ENCODE measurements at places on chromosomes 1 and 21.
A peak's percentile ranks its signal among the peaks of the same experiment; 100 is the strongest.

DNA sequence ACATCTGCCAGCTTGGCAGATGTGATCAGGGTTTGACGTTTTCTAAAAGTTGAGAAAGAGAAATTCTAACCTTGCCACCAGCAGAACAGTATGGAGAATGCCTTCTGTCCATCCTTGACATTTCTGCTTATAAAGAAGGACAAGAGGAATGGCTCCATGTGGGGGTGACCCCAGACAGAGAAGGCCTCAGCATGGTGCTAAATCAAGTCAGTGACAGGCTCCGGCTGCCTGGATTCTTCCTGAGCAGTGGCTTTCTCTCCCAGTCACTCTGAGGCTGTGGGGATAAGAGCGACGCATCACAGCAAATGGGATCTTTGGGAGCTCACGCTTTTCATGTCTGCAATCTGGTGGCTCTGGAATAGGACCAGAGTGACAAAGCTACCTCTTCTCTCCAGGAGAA, 640.2 kb upstream of the CAMK1G start:
- no peak overlapping the region for H3K4me3 ChIP-seq
- no peaks in the 10 kb centered on the region for H3K27me3 ChIP-seq
- DNase-seq: no peak
- H3K36me3 ChIP-seq: no peaks in the 10 kb centered on the region
- no peaks in the 10 kb centered on the region for H3K4me1 ChIP-seq

- no peak overlapping the region for H3K4me3 ChIP-seq
- H3K36me3 ChIP-seq: no peaks in the 10 kb centered on the region
- peaks cover 10% of the 10 kb centered on the region for H3K4me1 ChIP-seq
- no peak overlapping the region for H3K27ac ChIP-seq
Observed at GRCh38 chr21:41367945-41368734, 6.3 kb downstream of the MX2 start.

DNA sequence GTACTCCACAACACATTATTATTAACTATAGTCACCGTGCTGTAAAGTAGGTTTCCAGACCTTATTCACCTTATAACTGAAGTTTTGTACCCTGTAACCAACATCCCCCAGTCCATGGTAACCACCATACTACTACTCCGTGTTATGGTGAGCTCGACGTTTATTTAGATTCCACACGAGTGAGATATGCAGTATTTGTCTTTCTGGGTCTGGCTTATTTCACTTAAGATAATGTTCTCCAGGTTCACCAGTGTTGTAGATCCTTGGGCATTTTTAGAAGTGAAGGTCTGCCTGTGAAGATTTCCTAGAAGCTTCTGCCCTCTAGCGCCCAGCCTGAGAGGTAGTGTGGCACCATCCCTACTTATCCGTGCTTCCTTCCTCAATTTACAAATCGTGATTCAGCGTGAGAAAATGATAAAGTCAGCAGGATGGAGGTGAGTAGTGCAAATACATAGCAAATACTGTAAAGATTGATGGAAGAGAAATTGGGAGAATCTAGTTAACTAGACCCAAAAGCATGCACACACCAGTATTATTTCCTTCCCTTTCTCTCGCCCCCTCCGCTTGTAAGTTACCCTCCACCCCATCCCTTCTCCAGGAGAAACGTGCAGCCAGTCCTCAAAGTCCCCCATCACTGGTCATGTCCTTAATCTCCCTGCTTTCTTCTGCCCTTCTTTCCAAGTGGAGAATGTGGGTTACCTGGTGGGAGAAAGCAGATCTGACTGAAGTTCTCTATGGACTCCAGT, 36.0 kb upstream of the DISC1 start:
- H3K27ac ChIP-seq: no peak overlapping the region
- no peaks in the 10 kb centered on the region for H3K27me3 ChIP-seq
- no peak overlapping the region for H3K4me3 ChIP-seq
- peak; percentile 43 for DNase-seq
- H3K4me1 ChIP-seq: no peaks in the 10 kb centered on the region

DNA sequence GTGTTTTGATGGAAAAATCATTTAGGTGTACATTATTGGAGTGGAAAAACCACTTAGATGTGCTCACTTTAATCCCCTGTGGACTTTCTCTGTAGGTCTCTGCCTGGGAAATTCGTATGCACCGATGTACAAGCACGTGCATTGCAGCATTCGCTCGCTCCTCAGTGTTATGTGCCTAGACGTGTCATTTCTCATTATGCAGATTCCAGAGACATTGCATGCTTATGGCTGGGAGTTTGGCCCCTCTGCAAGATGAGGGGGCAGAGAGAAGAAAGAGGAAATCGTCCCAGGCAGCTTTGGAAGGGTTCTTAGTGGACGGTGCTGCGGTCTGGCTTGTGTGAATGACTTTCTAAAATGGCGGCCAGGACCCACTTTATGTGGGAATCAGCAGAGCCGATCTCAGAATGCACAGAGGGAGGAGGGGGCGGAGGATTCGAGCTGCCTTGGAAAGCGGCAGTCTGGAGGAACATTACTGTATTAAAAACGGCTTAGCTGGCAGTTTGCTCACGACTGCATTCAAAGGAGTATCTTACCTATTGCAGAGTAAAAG, 2.3 kb downstream of the SPEN start:
- no peaks in the 10 kb centered on the region for H3K36me3 ChIP-seq
- DNase-seq: peak; percentile 67
- peak overlapping the region; percentile 98 for H3K4me3 ChIP-seq
- H3K4me1 ChIP-seq: peaks cover 18% of the 10 kb centered on the region
- H3K27ac ChIP-seq: peak overlapping the region; percentile 99
- H3K27me3 ChIP-seq: no peaks in the 10 kb centered on the region

GRCh38 chr1:244280859-244281258, 170.8 kb downstream of the ADSS2 start:
- no peaks in the 10 kb centered on the region for H3K36me3 ChIP-seq
- no peaks in the 10 kb centered on the region for H3K4me1 ChIP-seq

- no peak overlapping the region for H3K27ac ChIP-seq
- no peak overlapping the region for H3K4me3 ChIP-seq
- no peaks in the 10 kb centered on the region for H3K27me3 ChIP-seq
- no peaks in the 10 kb centered on the region for H3K36me3 ChIP-seq
Observed at GRCh38 chr1:72462186-72462905, 180.0 kb upstream of the NEGR1 start.

- DNase-seq: no peak
- no peak overlapping the region for H3K4me3 ChIP-seq
- no peaks in the 10 kb centered on the region for H3K27me3 ChIP-seq
- H3K27ac ChIP-seq: no peak overlapping the region
- no peaks in the 10 kb centered on the region for H3K4me1 ChIP-seq
- no peaks in the 10 kb centered on the region for H3K36me3 ChIP-seq
Observed at GRCh38 chr1:234775477-234776246, 165.7 kb upstream of the IRF2BP2 start.

DNA sequence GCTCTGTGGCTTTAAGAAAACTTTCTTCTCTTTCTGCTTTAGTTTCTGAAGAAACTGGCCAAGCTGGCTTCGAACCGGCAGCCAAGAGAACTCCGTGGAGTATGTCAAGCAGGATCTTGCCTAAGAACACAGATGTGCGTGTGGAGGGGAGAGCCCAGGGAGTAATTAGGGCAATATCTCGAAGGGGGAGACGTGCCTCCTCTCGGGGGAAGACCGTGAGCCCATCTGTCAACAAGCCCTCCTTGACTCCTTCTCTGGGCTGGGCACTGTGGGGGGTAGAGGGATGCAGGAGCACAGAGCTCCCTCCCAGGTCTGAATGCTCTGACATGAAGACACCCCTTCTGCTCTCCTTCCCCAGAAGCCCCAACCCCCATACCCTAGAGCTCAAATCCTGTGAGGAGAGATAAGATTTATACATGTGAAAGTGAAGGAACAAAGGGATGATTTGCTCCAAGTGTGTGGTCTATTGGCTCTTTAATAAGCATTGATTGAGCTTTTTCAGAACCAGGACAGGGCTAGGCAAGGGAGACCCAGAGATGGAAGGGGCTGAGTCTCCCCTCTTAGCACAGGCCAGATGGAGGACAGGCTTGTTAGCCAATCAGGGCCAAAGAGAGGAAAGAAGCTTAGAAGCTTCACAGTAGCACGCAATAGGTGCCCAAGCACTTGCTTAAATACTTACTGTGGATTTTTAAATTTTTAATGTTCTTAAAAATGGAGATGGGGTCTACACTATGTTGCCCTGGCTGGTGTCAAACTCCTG, 37.5 kb downstream of the EDN2 start:
- H3K36me3 ChIP-seq: no peaks in the 10 kb centered on the region
- no peak overlapping the region for H3K4me3 ChIP-seq
- DNase-seq: no peak
- no peaks in the 10 kb centered on the region for H3K4me1 ChIP-seq
- H3K27me3 ChIP-seq: no peaks in the 10 kb centered on the region

- no peak for DNase-seq
- no peaks in the 10 kb centered on the region for H3K4me1 ChIP-seq
- H3K27me3 ChIP-seq: no peaks in the 10 kb centered on the region
- no peaks in the 10 kb centered on the region for H3K36me3 ChIP-seq
Observed at GRCh38 chr1:160734301-160734700, 4.7 kb upstream of the SLAMF7 start.

DNA sequence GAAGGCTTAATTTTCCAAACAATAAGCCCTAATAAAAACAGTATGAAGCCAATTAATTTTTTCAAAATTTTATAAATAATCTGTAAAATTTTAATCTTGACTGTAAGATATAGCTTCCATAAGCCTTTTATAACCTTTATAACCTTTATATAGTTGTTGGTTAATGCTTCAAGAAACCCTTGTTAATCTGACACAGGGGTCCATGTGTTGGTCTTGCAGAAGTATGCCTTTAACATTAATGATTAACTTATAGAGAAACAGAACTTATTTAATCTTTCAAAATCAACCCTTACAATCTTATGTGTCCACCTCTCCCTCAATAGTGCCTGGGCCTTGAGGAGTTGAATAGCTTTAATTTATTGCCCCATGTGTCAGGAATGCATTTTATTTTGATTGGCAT, 23.2 kb upstream of the HAO2 start:
- no peaks in the 10 kb centered on the region for H3K36me3 ChIP-seq
- H3K27me3 ChIP-seq: no peaks in the 10 kb centered on the region
- no peak overlapping the region for H3K27ac ChIP-seq
- no peaks in the 10 kb centered on the region for H3K4me1 ChIP-seq
- DNase-seq: no peak
- H3K4me3 ChIP-seq: no peak overlapping the region

DNA sequence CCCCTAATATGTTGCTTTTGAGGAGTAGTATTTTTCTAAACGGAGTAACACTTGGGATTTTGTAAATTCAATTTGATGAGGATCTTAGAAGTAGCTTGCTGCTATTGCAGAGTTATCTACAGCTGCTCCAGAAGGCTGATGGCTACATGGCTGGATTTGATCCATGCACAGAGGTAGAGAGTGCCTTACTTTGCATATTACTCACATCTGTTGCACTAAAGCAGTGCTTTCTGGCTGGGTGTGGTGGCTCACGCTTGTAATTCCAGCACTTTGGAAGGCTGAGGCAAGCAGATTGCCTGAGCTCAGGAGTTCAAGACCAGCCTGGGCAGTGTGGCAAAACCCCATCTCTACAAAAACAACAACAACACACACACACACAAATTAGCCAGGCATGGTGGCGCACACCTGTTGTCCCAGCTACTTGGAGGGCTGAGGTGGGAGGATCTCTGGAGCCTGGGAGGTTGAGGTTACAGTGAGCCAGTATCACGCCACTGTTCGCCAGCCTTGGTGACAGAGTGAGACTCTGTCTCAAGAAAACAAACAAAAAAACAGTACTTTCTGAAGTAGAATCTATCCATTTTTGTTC, 24.6 kb downstream of the RALGPS2 start:
- H3K27ac ChIP-seq: no peak overlapping the region
- H3K27me3 ChIP-seq: no peaks in the 10 kb centered on the region
- no peak for DNase-seq
- no peak overlapping the region for H3K4me3 ChIP-seq
- no peaks in the 10 kb centered on the region for H3K36me3 ChIP-seq
- H3K4me1 ChIP-seq: no peaks in the 10 kb centered on the region

DNA sequence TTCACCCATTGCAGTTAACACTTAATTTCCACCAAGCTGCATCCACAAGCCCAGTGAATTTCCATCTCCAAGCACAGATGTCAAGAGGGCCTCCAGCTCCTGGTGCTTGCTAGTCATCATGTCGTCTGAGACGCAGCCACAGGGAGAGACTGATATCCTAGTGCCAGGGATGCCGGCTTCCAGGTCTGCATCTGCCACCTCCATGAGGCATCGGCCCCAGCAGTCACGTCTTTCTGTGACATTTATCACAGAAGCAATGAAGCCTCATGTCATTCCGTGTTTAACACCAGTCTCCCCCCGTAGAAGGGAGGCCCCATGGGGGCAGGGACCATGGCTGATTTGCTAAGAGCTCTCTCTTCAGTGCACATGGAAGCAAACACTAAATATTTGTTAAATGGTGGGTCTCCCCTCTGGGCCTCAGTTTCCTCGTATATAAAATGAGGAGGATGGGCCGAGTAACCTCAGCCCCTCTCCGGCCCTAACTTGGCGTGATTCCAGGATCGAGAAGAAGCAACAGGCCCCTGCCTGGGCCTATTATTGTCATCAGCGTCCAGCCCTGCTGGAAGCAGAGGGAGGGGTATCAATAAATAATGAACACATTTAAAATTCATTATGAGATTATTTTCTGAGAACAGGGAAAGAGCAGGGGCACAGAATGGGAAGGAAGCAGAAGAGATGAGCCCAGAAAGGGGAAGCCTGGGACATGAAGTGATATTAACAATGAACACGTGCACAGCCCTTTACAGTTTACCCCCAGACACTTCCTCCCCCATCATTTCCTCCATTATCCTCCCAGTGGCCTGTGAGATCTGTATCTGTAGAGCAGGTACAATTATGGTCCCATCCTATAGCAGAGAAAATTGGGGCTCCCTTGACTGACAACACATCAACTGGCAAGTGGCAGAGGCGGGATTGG, 837 bp upstream of the C1QB start:
- no peak overlapping the region for H3K4me3 ChIP-seq
- DNase-seq: no peak
- H3K27ac ChIP-seq: no peak overlapping the region
- H3K36me3 ChIP-seq: no peaks in the 10 kb centered on the region
- peaks cover 62% of the 10 kb centered on the region for H3K27me3 ChIP-seq

- no peak for DNase-seq
- H3K27me3 ChIP-seq: no peaks in the 10 kb centered on the region
- no peak overlapping the region for H3K27ac ChIP-seq
- no peak overlapping the region for H3K4me3 ChIP-seq
- H3K4me1 ChIP-seq: peaks cover 11% of the 10 kb centered on the region
Observed at GRCh38 chr1:11151826-11152612, 37.1 kb upstream of the ANGPTL7 start.

- H3K27me3 ChIP-seq: no peaks in the 10 kb centered on the region
- H3K4me1 ChIP-seq: peaks cover 12% of the 10 kb centered on the region
- H3K27ac ChIP-seq: no peak overlapping the region
- no peak for DNase-seq
- H3K36me3 ChIP-seq: no peaks in the 10 kb centered on the region
- H3K4me3 ChIP-seq: no peak overlapping the region
Observed at GRCh38 chr1:217856342-217857034, 225.3 kb downstream of the SPATA17 start.

GRCh38 chr1:174052621-174053020, 30.5 kb upstream of the RC3H1 start:
- no peak overlapping the region for H3K4me3 ChIP-seq
- H3K27me3 ChIP-seq: no peaks in the 10 kb centered on the region
- no peaks in the 10 kb centered on the region for H3K36me3 ChIP-seq
- H3K27ac ChIP-seq: no peak overlapping the region

GRCh38 chr21:16579538-16579937, 849.8 kb downstream of the USP25 start:
- no peaks in the 10 kb centered on the region for H3K27me3 ChIP-seq
- no peaks in the 10 kb centered on the region for H3K36me3 ChIP-seq
- no peak for DNase-seq
- H3K4me3 ChIP-seq: no peak overlapping the region

All from tibial artery (tissue), 4 donors.